IPS-NIHi11 (cell line): ENCODE measurements at places on chromosomes 16 and 17.

- peak; percentile 55 for DNase-seq
Observed at GRCh38 chr16:21001262-21001661, 100.7 kb downstream of the LYRM1 start.

GRCh38 chr17:13920413-13920812 lies 148.9 kb upstream of the COX10 start:
- DNase-seq = no peak

DNA sequence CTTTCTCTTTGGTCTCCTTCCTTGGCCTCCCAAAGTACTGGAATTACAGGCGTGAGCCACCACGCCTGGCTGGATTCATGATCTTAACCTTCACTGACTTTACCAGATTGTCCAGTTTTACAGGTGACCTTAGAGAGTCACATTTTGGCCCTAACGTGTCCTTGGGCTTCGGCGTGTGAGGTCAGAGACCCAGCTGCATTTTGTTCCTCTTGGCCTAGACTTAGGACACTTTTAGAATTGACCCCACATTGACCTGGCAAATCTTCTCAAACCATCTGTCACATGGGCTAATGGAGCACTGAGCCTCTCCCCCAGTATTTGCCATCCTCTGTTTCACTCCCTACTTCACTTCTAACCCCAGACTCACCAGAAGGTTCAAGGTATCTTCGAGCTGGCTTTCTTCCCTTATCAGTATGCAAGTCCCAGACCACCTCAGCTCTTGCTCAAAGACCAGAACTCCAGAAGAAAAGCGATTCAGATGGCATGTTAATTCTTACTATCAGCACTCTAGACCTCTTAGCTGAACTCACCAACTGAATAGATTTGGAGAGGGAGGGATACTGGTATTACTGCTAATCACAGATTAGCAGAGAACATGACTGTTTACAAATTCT lies 1.7 kb upstream of the CYTH1 start:
- DNase-seq = no peak

GRCh38 chr16:56747486-56748045 lies 17.6 kb downstream of the NUP93 start:
- DNase-seq = peak; percentile 16

GRCh38 chr17:7707446-7707845 lies 2.4 kb downstream of the EFNB3 start:
- DNase-seq = no peak

- peak; percentile 85 for DNase-seq
Observed at GRCh38 chr17:7280519-7281073, 922 bp upstream of the SLC2A4 start.

DNA sequence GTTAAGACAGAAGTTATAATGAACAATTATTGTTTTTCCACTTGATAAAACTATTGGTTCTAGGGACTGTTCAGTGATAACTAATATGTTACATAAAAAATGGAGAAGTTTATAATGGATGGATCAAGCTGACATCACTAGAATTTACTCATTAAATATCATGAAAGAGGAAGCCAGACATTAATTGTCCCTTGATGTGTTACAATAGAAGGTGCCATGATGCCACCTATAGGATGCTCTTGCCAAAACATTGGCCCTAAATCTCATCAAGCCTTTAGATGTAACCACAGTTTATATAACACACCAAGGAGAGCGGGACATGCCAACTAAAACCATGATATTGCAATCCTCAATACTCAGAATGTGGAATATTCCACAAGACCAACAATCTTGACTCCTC lies 147.9 kb upstream of the MON1B start:
- peak; percentile 7 for DNase-seq

DNA sequence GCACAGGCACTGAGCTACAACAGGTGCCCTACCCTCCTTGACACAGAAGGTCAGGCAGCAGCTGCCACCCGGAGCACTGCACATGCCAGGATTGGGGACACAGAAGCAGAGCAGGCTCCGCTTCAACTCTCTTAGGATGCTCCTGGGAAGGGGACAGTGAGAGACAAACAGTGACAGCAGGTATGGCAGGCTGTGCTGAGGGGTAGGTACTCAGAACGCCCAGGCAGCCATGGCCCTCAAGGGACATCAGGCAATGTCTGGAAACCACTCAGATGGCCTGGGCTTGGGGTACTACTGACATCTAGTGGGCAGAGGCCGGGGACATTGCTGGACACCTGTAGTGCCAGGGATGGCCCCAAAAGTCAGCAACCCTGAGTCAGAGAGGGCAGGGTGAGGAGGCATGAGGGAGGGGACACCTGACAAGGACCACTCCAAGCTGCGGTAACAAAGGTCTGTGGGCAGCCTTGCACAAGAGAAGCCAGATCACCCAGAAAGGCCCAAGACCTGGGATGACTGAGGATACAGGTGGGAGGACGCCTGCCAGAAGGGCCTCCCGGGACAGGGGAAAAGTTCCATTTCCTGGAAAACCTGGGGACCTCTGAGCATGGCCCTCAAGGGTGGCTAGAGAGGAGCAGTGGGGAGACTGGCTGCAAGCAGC lies 21.2 kb downstream of the PEMT start:
- DNase-seq = peak; percentile 70

DNA sequence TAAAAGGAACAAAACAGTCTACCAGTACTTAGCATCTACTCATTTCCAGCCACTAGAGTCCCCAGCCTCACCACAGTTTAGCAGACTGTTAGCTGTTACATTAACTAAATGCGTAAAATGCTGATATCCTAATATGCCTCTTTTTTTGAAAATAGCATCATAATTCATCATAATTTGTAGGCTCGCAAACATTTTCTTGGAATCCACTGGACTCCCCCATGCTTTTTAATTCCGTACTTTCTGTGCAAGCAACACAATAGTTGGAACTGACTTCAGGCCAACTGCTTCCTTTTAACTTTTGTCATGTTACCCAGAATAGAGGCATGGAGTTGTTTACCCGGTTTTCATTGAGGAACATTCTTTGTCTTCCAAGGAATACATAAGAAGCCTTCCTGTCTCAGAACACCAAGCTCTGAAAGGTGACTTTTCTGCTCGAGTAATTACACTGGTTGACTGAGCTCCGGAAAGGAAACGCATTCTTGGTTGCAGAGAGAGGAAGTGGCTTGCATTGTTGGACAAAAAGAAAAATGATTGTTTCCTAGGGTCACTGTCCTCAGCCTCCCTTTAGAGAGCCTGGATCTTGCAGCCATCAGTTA lies 30.9 kb upstream of the SEC14L1 start:
- peak; percentile 51 for DNase-seq

- DNase-seq = no peak
Observed at GRCh38 chr17:49631496-49631895, 46.4 kb downstream of the SPOP start.

GRCh38 chr17:78522031-78522809 lies 55.0 kb downstream of the DNAH17 start:
- no peak for DNase-seq

DNA sequence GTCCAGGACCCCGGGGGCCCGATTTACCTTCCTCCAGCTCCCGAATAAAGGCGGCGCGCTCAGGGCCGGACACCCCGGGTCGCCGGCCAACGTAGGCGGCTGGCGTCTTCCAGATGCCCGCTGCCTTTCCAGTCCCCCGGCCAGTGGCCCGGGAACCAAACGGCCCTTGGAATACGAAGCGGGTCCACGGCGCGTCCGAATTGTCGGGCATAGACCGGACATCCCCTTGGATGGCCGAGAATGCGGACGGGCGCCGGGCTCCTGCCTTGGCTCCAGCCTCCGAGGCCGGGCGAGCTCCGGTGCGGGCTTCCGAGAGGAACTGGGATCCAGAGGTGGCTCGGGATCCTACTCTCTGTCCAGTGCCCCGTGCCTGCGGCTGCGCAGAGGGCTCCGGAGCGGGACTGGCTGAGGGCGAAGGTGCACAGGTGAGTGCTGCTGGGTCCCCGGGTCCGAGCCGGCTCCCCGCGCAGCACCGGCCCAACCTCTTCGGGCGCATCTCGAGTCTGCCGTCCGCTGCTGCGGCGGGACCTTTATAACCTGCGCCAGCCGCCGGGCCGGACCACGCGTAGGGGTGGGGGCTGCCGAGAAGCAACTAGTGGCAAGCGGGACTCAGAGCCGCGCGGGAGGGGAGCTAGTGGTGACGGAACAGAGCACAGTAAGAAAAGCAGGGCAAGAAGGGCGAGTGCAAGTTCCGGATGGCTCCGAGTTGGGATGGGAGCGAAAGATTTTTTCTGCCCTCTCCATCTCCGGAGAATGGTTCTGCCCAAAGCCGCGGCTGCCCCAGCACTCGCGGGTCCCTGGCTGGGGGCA lies at the start of gene HAP1:
Gene HAP1 (minus strand): TSS at position 505 of the 810 bp plus-strand sequence. CDS start 9 bp downstream, at position 496.
- DNase-seq = peak; percentile 87

DNA sequence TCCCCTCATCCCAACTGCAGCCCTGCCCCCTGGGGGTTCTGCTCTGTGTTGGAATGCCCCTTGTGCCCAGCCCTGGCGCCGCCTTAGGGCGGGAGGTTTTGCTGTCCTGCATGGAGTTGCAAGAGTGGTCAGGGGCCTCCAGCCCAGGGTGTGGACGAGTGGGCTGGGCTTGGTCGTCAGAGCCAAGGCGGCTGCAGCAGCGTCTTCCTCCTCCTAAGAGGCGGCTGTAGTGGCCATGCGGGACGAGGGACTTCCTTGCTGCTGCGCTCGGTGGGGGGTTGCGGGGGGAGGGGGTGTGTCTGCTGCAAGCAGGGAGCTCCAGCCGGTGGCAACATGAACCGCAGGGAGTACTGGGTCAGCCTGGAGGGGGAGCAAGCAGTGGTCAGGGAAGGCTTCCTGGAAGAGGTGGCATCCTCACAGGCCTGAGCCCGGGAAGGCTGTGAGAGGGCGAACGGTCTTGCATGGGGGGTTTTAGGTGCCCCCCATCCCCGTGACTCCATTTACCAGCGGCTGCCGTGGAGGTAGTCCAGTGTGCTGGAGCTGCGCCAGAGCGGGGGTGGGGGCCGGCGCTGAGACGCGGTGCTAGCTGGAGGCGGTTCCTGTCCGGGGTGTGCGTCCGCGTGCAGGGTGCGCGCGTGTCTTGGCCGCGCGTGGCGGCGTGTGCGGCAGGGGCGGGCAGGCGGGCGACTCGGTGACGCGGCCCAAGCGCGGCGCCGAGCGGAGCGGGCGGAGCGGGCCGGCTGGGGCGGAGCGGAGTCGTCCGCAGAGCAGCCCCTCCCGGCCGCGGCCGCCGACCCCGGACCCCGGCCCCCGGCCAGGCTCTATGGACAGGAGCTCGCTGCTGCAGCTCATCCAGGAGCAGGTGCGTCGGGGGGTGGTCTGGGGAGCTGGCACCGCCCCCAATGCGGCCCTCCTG lies at the start of gene RHBDL1:
Gene RHBDL1 (plus strand): TSS at position 704 of the 916 bp plus-strand sequence. CDS start 120 bp downstream, at position 824.
- peak; percentile 64 for DNase-seq

- DNase-seq = no peak
Observed at GRCh38 chr16:81516478-81517149, 72.0 kb downstream of the CMIP start.

DNA sequence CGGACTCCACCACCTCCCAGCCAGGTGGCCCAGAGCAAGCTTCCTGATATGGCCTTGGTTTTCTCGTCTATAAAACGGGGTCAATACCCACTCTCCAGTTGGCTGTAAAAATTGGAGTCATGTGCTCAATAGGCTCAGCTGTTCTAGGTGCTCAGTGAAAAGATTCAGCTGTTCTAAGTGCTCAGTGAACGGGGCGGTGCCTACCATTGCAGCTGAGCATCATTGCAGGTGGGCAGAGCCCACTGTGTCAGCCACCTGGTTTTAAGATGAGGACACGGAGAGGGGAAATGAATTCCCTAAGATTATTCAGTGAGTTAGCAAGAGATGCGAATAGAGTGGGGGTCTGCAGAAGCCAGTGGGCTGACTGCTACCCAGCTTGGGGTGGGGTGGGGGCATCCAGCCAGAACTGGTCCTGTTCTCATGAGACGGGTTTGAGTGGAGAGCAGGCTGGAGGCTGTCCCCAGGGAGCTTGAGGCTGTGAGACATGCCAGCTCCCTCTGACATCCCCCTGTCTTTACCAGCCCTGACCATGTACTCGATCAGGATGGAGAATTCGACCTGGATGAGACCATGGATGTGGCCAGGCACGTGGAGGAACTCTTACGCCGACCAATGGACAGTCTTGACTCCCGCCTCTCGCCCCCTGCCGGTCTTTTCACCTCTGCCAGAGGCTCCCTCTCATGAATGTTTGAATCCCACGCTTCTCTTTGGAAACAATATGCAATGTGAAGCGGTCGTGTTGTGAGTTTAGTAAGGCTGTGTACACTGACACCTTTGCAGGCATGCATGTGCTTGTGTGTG lies 21.9 kb downstream of the STAT5A start:
- no peak for DNase-seq

GRCh38 chr17:59712862-59713261 lies 5.4 kb downstream of the VMP1 start:
- DNase-seq = no peak

GRCh38 chr17:48611213-48611612 lies 396 bp upstream of the HOXB7 start:
- no peak for DNase-seq

DNA sequence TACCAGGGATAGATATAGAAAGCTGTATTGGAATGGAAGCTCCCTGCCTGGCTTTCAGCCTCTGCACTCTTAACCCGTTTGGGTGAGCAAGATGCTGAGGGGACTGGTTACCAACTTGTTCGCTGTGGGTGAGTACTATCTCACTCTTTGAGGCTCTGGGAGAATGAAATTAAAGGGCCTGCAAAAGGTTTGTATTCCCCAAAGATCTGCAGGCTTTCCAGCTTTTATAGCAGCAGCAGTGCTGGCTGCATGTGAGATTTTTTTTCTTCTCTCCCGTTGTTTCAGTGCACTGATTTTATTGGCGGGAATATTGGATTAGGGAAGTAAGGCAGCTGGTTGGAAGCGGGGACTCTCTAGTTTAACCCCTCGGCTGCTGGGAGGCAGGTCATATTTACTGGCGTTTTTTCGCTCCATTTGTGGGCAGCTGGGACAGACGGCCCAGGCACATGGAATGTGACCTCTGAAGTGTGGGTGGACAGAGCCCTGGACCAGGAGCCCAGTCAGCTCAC lies 30.9 kb downstream of the C17orf75 start:
- DNase-seq = no peak

GRCh38 chr17:28317966-28318758 lies 838 bp upstream of the TMEM97 start:
- peak; percentile 54 for DNase-seq

DNA sequence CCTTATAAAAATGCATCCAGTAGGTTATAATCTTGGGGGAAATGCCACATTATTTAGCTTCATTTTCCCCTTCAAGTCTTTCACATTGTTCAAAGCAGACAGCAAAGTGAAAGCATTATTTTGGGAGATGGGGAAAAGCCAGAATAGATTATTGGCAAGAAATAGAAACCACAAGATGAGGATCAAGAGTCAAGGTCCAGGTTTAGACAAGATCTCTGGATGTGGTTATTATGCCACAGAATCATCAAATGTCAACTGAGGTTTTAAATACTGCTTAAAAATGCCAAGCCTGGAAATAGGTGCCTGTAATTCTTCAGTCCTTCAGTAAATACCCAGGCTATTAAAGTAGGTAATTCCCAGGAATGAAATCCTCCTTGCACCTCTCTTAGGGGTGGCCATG lies 65.1 kb upstream of the ALOX12 start:
- no peak for DNase-seq

- DNase-seq = no peak
Observed at GRCh38 chr17:9769036-9769695, 22.2 kb downstream of the DHRS7C start.
